ENCODE measurements at places on chromosomes 1 and 21.

GRCh38 chr1:177923441-177923840 is 46.4 kb downstream of the SEC16B start:
- DNase-seq = no peak

- no peak for DNase-seq
Measured at GRCh38 chr1:177305040-177306018, 134.6 kb downstream of the BRINP2 start.

DNA sequence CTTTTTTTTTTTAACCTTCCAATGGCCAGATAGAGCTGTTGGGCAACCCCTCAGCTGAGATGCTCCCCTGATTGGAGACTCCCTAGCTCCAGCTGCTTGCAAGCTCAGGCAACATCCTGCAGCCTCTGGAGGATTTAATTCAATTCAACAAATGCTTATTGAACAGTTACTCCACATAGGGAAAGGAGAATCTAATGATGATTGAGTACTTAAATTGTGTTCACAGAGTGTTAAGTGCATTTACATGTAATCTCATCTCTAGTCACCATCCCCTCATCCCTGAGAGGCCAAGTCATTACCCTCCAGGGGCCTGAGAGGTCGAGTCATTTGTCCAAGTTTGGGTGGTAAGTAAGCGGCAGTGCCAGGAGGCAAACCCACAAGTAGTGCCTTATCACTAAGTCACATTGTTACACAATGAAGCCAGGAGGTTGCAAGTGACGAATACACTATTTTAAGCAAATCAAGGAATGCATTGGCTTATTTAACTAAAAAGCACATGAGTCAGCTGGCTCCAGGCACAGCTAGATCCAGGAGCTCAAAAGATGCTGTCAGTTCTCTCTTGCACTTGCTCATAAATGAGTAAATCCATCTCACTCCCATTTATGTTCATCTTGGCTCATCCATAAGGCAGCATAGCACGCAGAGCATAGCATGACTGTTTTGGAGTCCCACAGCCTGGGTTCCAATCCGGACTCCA is 64.3 kb downstream of the OPTC start:
- DNase-seq = no peak

DNA sequence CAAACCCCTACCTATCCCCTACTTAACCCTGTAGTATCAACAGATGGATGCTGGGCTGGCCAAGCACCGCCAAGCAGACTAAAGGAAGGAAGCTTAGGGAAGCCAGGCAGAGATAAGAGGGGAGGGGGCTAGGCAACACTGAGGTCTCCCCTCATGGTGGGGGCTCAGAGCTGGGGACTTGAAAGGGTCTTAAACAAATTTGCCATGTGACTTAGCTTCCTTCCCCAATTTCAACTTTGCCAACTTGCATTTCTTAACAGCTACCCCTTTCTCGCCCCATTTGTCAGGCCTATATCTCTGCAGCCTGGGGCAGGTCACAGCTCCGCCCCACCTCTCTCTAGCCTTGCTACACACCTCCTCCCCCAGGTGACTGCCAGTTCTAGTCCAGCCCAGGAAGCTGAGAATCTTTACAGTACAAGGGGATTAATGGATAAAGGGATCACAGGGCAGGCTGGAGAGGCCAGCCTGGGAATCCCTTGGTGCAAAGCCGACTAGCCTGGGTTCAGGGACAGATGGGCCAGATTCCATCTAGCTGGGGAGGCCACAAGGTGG is 3.4 kb downstream of the KIF21B start:
- DNase-seq = no peak

GRCh38 chr1:27517301-27517700 is 27.3 kb upstream of the WASF2 start:
- no peak for DNase-seq

GRCh38 chr1:18973446-18973955 is 17.0 kb upstream of the IFFO2 start:
- DNase-seq = no peak

DNA sequence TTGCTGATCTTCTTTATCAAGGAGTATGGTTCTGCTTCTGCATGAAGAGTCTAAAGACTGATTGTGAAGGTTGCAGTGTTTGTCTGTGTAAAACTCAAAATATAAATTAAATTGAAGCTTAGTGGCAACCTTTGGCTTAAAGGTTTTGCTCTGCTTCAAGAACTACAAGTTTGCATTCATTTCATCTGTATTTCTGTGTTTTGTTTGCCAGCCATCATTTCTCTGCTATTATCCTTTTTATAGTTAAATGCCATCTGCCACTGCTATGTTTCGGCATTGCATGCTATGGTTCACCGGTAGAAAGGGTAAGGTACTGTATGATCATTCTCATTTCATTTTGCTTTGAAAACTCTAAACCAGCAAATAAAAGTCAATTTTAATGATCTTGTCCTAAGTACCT is 52.9 kb downstream of the OSBPL9 start:
- DNase-seq = no peak

GRCh38 chr21:28805885-28806284 is 186.8 kb downstream of the LTN1 start:
- DNase-seq = no peak

DNA sequence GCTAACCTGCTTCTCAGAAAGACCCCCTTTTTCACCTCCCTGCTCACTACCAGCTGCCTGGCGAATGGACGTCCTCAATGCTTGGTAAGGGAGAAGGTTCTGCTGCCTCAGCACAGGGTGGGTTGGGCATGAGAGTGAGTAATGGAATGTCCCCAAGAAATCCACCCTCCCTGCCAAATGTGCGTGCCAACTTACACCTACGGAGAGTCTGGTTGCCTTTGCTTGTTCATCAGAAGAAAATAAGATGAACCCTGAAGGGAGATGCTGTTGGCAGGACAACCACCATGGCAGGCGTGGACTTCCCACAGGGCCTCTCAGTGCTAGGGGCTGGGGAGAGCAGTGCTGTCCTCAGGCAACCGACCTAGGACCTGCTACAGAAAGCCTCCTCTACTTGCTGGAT is 106.0 kb downstream of the XCL2 start:
- no peak for DNase-seq

DNA sequence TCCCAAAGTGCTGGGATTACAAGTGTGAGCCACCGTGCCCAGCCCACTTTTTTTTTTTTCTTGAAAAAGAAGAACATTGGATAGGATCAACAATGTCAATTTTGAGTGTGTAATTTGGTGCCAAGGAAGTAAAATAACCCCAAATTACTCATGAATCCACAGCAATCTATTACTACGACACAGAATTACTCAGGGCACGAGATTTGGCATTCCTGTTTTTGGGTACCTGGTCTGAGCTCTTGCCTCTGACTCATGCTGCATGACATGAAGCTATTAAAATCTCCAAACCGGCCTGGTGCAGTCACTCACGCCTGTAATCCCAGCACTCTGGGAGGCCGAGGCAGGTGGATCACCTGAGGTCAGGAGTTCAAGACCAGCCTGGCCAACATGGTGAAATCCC is 10.4 kb downstream of the RNF19B start:
- no peak for DNase-seq

GRCh38 chr1:151047925-151048644 is 534 bp downstream of the C1orf56 start:
- DNase-seq = peak; percentile 25

- DNase-seq = no peak
Measured at GRCh38 chr1:208101661-208102431, 142.3 kb downstream of the PLXNA2 start.

DNA sequence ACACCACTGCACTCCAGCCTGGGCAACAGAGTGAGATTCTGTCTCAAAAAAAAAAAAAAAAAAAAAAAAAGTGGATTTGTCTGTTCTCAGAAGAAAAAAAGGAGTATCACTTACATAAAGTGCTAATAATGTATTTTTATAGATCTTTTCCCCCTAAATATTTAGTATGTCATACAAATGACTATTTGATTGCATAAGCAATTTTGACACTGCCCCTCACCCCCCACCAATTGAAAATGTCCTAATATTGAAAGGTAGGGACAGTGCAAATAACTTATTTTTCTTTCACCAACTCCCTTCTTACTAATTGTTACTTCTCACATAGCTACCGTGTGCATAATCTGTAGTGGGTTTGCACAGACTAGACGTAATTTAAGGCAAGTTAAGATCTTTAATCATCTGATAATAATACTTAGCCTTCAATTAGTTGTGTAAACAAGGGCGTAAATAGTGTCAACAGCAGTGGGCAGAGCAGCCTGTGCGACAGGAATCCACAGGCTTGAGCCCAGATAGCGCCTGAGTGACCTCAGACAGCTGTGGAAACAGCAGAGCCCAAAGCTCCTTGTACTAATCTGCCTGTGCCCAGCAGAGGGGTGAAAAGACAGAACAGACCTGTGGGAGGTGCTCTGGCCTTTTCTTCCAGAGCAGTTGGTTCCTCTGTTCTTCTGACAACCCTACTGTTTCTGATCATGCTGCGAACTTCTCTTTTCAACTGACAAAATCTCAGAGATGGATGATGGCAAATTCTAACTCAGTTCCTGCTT is 4.5 kb upstream of the IER5 start:
- DNase-seq = peak; percentile 37

GRCh38 chr1:198597690-198598430 is 41.0 kb upstream of the PTPRC start:
- DNase-seq = peak; percentile 13

- no peak for DNase-seq
Measured at GRCh38 chr1:57157818-57158603, 192.2 kb upstream of the C8B start.

DNA sequence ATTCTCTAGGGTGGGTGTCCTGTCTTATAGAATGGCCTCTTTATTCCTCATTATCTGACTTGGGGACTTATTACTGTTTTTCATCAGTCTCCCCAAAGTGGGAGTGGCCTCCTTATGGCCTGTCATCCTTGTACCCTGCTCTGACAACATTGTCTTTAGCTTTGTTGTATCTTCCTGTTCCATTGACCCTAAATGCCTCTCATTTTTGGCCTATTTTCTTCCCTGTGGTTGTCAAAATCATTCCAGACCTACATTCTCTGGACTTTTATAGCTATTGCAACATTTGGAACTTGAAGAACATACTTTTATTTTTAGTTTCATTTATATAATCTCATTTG is 9.7 kb downstream of the SFT2D2 start:
- no peak for DNase-seq

GRCh38 chr1:169234780-169235179 is 128.3 kb downstream of the ATP1B1 start:
- DNase-seq = no peak

GRCh38 chr1:221704306-221704705 is 37.6 kb downstream of the DUSP10 start:
- DNase-seq = no peak

- DNase-seq = no peak
Measured at GRCh38 chr21:14569026-14569621, 23.0 kb upstream of the SAMSN1 start.

- no peak for DNase-seq
Measured at GRCh38 chr1:45410850-45411509, 70.7 kb upstream of the MUTYH start.

DNA sequence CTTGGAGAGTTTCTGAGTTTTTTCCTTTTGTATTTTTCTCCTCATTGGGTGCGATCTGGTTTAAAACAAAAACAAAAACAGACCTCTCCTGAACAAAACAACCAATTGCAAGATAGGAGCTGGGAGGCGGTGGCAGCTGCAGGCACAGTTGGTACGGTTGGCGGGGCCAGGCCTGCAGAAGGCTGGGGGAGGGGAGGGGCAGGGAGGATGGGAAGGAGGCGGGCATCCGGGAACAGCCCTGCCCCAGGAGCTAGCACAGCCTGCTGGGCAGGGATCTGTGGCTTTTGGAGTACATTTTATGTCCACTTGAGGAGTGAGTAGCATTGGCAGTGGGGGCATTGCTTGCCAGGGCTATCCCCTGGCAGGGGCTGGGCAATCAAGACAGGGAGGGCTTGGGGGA is 5.2 kb downstream of the CAPN9 start:
- DNase-seq = no peak

- no peak for DNase-seq
Measured at GRCh38 chr21:42461881-42462877, 33.8 kb downstream of the RSPH1 start.

- DNase-seq = no peak
Measured at GRCh38 chr1:232192781-232193450, 437.0 kb downstream of the SIPA1L2 start.

- DNase-seq = no peak
Measured at GRCh38 chr1:42733415-42734200, 6.4 kb downstream of the CLDN19 start.

DNA sequence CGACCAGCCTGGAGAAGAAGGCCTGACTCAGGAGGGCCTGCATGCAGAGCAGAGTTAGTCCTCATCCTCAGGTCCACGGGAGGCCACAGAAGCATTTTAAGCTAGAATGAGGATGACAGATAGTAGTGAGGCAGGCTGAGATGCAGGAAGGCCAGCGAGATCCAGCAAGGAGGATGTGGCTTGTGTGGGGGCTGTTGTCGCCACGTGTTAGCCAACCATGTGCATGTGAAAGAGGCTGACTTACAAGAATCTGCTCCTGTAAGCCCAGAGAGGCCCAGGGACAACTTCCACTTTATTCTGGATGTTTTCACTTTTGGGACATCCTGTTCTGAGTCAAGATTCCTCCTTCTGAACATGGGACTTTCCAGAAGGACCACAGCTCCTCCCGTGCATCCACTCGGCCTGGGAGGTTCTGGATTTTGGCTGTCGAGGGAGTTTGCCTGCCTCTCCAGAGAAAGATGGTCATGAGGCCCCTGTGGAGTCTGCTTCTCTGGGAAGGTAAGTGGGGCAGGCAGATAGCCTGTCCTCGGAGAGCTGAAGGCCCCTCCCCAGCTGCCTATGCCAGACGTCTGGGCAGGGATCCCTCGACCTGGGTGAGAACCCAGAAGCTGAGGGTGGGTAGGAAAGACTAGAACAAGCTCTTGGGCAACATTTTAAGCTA is at the start of gene SLAMF8:
Gene SLAMF8, plus strand, starts transcription at position 433 of the 661 bp plus-strand sequence. Its CDS starts 26 bp downstream, at position 459.
- peak; percentile 17 for DNase-seq

GRCh38 chr1:224497714-224498573 is 63.3 kb upstream of the WDR26 start:
- DNase-seq = no peak

GRCh38 chr1:204564835-204565234 is 48.6 kb downstream of the MDM4 start:
- no peak for DNase-seq

DNA sequence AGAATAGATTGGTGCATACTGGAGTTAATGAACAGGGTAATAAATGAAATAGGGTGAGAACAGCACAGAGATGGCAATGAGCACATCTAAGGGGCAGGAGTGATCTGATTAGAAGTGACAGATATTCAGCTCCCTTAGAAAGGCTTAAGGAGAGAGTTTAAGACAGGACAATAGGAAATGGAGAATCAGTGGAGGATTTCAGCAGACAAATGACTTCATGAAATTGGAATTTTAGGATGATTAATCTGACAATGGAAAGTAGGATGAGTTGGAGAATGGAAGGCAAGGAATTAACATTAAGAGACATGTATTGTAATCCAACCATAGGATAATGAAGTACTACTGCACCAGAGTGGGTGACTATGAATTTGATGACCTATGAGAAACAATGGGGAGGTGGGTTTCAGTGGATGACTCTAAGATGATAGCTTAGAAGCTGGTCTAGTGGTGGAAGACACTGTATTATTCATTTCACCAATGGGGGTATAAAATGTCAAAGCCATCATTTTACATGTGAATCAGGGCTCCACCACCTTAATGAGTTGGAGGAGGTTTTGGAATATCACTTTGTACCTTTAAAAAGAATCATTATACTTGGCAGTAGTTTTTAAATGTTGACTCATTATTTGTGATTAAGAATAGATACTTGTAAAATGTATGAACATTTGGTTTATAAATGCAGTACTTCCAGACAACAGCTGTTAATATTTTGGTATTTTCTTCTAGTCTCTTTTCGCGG is 139.1 kb downstream of the PLA2G4A start:
- DNase-seq = no peak
